ENCODE measurements at places on chromosomes 5 and 9. TPM values are rescaled to one million over a fixed set of nuclear protein-coding genes. Genes with fewer than 3 reads are reported as not detected.

CCL27 gene
- total RNA-seq: 1.0 TPM

GABRA1 gene
- total RNA-seq: 0.48 TPM

SLC4A9 gene
- 0.76 TPM for total RNA-seq

PCDHA4 gene
- total RNA-seq: 5.4 TPM

- no peak for DNase-seq
Measured at GRCh38 chr5:146667633-146668272, 151.8 kb upstream of the GPR151 start.

- no peak for DNase-seq
Measured at GRCh38 chr9:95021166-95021886, 294.8 kb downstream of the AOPEP start.

DNA sequence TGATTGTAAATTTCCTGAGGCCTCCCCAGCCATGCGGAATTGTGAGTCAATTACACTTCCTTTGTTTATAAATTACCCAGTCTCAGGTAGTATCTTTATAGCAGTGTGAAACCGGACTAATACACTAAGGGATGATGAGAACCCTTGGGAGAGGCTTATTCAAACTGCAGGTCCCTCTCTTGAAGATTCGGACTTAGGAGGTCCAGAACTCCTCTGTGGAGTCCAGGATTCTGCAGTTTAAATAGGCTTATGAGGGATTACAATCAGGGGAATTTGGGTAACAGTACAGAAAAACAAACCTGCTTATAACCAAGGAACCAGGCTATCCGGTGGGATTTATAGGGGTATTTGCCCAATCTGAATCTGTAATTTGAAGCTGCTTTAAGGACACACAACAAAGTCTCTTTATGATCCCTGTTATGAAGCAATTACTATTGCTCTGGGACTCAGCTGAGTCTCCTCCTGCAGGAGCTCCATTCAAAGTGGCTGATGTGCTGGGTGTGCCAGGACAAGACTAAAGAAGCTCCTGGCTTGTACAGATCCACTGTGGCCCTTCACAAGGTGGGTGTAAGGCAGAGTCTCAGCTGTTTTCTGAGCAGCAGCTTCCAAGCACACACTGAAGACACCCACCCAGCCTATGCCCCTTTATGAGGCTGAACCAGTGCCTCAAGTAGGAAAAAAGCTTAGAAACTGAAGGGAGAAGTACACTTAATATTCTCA is 41.8 kb upstream of the LHFPL2 start:
- no peak for DNase-seq

DNA sequence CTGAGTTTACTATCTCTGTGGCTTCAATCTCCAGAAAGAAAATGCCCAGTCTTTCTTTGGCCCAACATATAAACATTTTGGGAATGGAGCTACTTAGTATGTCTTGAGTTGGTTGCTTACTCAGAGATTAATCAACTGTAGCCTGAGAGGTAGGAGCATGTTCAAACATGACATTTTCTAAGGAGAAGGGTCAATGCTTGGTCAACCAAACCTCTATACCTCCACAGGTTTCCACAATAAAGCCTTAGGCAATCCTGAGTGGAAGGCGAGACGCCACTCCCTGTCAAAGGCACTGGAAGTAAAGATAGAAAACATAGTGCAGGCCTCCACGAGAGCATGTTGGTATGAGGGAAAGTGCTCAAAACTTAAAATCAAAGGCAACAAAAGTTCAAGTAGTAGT is 411.4 kb downstream of the KCTD16 start:
- no peak for DNase-seq

- DNase-seq: no peak
Measured at GRCh38 chr5:149381261-149381985, 2.3 kb upstream of the IL17B start.

- DNase-seq: no peak
Measured at GRCh38 chr5:151622367-151623088, 31.4 kb upstream of the FAT2 start.

- DNase-seq: no peak
Measured at GRCh38 chr5:1298067-1298551, 3.2 kb upstream of the TERT start.

DNA sequence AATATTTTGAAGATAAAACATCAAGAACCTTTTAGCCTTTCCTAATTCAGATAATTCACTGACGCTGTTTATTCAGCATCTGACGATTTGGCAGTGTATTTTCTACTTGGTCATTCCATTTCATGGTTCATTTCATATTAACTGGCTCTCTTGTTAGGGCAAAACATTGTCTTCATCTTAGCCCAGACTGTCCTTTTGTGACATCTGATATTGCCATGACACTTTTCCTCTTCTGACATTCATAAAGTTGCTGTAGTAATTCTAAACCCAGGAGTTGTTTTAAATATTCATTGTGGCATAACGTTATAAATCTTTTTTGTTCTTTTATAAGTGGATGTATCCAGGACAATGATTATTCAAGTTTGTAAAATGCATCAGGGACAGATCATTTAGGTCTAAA is 1.8 kb downstream of the SCAMP1 start:
- no peak for DNase-seq

- no peak for DNase-seq
Measured at GRCh38 chr5:108529381-108529780, 147.5 kb upstream of the FBXL17 start.
